Gastroesophageal sphincter (tissue), 4 donors: ENCODE measurements at places on chromosomes 4 and X.

DNA sequence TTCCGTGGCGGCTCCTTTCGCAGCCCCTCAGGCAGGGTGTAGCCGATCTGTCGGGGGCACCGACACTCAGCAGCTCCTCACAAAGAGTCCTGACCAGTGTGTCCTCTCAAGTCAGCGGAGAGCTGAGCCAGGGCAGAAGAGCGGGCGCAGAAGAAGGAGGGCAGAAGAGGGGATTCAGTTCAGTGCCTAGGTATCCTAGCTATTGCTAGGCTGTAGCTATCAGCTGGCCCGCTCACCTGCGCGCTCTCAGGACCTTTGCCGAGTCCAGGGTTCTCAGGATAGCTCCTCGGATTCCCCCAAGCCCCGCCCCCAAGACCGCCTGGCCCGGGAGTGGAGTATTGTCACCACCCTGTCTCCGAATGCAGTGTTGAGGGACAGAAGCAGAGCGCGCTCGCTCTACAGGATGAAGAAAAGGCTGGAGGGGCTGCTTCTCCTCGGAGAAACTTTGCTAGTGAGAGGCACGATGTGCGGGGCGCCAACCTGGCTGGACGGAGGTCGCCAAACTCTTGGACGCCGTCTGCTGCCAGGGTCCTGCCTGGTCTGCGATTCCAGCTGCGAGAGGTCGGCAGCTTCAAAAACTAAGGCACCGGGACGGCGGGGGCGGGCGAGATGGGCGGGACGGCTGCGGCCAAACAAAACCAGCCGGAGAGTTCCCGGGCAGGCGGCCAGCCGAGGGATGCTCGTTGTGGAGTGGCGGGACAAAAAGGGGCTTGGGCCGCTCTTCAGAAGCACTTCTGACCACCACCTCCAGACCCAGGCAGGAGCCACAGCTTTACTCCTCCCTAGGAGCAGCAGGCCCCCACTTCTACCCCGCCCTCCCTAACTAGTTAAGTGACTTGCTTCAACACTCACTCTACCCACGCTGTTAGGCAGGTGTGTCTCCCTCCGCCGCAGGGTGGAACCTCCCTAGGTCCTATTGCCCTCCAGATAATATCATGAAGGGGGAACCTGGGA lies at the start of gene XKRX:
XKRX (minus strand) TSS at position 258 of the 954 bp plus-strand sequence. CDS start 613 bp downstream, outside the sequence.
- no peak for ATAC-seq
- no peak within 1 kb of the TSS for H3K27ac ChIP-seq

- ATAC-seq = no peak
- no peak overlapping the region for H3K27ac ChIP-seq
- no peak overlapping the region for H3K4me3 ChIP-seq
- H3K4me1 ChIP-seq = no peaks in the 10 kb centered on the region
- H3K27me3 ChIP-seq = peaks cover 3% of the 10 kb centered on the region
- no peaks in the 10 kb centered on the region for H3K36me3 ChIP-seq
Observed at GRCh38 chr4:73844345-73844744, 7.9 kb downstream of the CXCL6 start.

DNA sequence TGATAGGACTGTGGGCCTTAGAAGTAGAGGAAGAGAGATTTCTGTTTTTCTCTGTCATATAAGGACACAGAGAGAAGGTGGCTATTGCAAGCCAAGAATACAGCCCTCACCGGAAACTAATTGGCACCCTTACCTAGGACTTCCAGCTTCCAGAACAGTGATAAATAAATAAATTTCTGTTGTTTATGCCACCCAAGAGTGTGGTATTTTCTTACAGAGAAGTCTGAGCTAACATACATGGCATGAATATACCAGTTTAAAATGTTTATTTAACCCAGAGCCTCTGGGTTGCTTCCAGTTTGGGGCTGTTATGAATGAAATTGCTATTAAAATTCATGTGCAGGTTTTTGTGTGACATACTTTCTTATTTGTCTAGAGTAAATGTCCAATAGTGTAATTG lies 654.0 kb upstream of the ATOH1 start:
- H3K36me3 ChIP-seq = no peaks in the 10 kb centered on the region
- H3K27ac ChIP-seq = no peak overlapping the region
- no peaks in the 10 kb centered on the region for H3K27me3 ChIP-seq

- H3K27me3 ChIP-seq = no peaks in the 10 kb centered on the region
- no peak overlapping the region for H3K27ac ChIP-seq
- no peak overlapping the region for H3K4me3 ChIP-seq
- no peak for ATAC-seq
- no peaks in the 10 kb centered on the region for H3K4me1 ChIP-seq
Observed at GRCh38 chr4:36609661-36610060, 328.2 kb downstream of the DTHD1 start.

GRCh38 chr4:18923496-18924161 lies 902.1 kb upstream of the LCORL start:
- ATAC-seq = no peak
- no peak overlapping the region for H3K27ac ChIP-seq
- no peaks in the 10 kb centered on the region for H3K4me1 ChIP-seq
- no peaks in the 10 kb centered on the region for H3K36me3 ChIP-seq
- no peak overlapping the region for H3K4me3 ChIP-seq

DNA sequence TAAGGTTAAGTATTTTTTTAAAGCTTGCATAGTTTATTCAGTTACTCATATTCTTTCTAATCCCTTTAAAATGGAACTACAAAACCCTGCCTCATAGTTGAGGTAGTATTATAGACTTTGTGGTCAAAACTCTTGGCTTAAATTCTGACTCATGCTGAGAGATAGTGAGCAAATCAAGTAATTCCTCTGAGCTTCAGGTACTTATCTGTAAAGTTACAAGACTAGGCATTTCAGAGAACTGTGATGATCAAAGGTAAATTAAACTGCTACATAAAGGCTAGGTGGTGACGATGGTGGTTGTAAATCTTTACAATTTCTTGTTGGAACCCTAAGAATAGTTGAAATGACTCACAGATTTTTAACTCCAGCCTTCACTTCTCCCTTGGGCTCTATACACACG lies 3.2 kb upstream of the CLOCK start:
- H3K36me3 ChIP-seq = no peaks in the 10 kb centered on the region
- H3K4me3 ChIP-seq = no peak overlapping the region
- peaks cover 6% of the 10 kb centered on the region for H3K4me1 ChIP-seq
- no peaks in the 10 kb centered on the region for H3K27me3 ChIP-seq

DNA sequence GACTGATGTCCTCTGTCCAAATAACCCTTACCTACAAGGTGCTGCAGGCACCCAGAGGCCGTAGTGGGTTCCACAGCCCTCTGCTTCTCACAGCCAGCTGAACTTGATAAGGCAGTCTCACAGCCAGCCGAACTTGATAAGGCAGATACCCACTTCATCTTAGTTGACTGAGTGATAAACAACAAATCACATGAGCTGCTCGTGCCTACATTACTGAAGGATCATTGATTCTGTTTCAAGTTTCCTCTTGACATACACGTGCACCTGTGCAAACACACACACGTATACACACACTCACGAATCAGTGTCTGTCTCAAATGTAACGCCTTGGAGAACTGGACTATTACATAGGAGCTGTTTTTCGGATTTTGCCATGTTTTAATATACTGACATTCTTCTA lies 276.3 kb downstream of the DCTD start:
- no peak overlapping the region for H3K4me3 ChIP-seq
- H3K4me1 ChIP-seq = no peaks in the 10 kb centered on the region
- no peak for ATAC-seq
- H3K27ac ChIP-seq = no peak overlapping the region
- H3K27me3 ChIP-seq = no peaks in the 10 kb centered on the region

DNA sequence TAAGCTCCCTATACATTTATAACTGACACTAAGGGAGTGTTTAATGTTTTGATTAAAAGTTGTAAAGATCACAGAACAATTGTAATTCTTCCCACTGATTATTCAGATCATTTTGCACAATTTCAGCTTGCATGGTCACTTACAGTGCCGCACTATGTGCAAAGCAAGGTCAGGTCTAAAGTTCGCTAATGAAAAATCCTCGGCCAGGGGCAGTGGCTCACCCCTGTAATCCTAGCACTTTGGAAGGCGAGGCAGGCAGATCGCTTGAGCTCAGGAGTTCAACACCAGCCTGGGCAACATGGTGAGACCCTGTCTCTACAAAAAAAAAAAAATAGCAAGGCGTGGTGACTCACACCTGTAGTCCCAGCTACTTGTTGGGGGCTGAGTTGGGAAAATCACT lies 57.0 kb downstream of the PKD2 start:
- no peak overlapping the region for H3K4me3 ChIP-seq
- no peaks in the 10 kb centered on the region for H3K4me1 ChIP-seq
- no peak overlapping the region for H3K27ac ChIP-seq
- H3K36me3 ChIP-seq = peaks cover 90% of the 10 kb centered on the region
- no peaks in the 10 kb centered on the region for H3K27me3 ChIP-seq

GRCh38 chrX:16873106-16873505 lies 2.9 kb upstream of the RBBP7 start:
- no peaks in the 10 kb centered on the region for H3K27me3 ChIP-seq
- peaks cover 9% of the 10 kb centered on the region for H3K4me1 ChIP-seq
- ATAC-seq = no peak
- H3K4me3 ChIP-seq = no peak overlapping the region

GRCh38 chr4:151604238-151604637 lies 156.6 kb downstream of the GATB start:
- ATAC-seq = no peak
- no peaks in the 10 kb centered on the region for H3K36me3 ChIP-seq
- H3K27me3 ChIP-seq = no peaks in the 10 kb centered on the region
- H3K4me3 ChIP-seq = no peak overlapping the region
- H3K4me1 ChIP-seq = no peaks in the 10 kb centered on the region
- no peak overlapping the region for H3K27ac ChIP-seq

- H3K27ac ChIP-seq = no peak overlapping the region
- no peaks in the 10 kb centered on the region for H3K36me3 ChIP-seq
- H3K4me1 ChIP-seq = no peaks in the 10 kb centered on the region
Observed at GRCh38 chr4:89398644-89399043, 91.0 kb upstream of the GPRIN3 start.

DNA sequence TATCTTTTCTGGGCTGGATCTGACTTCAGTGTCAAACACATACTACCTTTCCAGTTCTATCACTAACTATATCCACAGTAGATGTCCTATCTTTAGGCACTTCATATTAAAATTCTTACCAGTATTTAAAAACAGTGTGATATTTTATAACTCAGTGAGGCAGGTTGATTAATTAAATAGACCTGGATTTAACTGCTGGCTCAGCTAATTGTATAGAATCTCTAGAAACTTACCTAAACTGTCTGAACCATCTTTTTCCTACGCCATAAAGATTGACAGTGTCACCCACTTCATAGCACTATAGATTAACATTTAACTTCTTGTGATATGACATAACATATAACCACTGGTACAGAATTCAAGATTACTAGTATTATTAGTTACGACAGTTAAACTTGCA lies 935.3 kb downstream of the FAT4 start:
- no peaks in the 10 kb centered on the region for H3K4me1 ChIP-seq
- H3K27me3 ChIP-seq = no peaks in the 10 kb centered on the region
- no peak for ATAC-seq

- ATAC-seq = no peak
- H3K36me3 ChIP-seq = no peaks in the 10 kb centered on the region
- no peak overlapping the region for H3K27ac ChIP-seq
Observed at GRCh38 chr4:115763051-115763450, 649.6 kb upstream of the NDST4 start.
